Activated CD8-positive, alpha-beta memory T cell treated with anti-CD3 and anti-CD28 coated beads, Interleukin-2, amount 50 U/mL, for 4 hours (primary cell): ENCODE measurements at places on chromosomes 1 and 21.

GRCh38 chr1:208581209-208581608 is 337.0 kb upstream of the PLXNA2 start:
- DNase-seq: no peak

- DNase-seq: no peak
These were observed 13.5 kb downstream of the C1orf74 start for GRCh38 chr1:209770636-209771415.

DNA sequence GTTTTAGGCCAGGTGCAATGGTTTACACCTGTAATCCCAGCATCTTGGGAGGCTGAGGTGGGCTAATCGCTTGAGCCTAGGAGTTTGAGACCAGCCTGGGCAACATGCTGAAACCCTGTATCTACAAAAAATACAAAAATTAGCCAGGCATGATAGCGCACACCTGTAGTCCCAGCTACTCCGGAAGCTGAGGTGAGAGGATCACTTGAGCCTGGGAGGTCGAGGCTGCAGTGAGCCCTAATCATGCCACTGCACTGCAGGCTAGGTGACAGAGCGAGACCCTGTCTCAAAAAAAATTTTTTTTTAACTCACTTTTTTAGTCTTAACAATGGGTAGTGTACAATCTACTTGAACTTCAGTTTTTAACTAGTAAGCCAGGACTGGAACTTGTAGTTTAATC is 137.5 kb downstream of the HS2ST1 start:
- no peak for DNase-seq

DNA sequence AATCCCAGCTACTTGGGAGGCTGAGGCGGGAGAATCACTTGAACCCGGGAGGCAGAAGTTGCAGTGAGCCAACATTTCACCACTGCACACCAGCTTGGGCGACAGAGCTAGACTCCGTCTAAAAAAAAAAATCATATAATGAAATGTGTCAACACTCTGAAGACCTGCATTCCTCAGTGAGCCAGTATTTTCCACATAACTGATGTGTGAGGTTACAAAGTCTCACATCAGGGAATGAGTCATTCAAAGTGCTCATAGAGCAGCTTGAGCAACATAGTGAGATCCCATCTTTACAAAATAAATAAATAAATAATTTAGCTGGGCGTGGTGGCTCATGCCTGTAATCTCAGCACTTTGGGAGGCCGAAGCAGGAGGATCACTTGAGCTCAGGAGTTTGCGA is 65.5 kb downstream of the CASZ1 start:
- no peak for DNase-seq

DNA sequence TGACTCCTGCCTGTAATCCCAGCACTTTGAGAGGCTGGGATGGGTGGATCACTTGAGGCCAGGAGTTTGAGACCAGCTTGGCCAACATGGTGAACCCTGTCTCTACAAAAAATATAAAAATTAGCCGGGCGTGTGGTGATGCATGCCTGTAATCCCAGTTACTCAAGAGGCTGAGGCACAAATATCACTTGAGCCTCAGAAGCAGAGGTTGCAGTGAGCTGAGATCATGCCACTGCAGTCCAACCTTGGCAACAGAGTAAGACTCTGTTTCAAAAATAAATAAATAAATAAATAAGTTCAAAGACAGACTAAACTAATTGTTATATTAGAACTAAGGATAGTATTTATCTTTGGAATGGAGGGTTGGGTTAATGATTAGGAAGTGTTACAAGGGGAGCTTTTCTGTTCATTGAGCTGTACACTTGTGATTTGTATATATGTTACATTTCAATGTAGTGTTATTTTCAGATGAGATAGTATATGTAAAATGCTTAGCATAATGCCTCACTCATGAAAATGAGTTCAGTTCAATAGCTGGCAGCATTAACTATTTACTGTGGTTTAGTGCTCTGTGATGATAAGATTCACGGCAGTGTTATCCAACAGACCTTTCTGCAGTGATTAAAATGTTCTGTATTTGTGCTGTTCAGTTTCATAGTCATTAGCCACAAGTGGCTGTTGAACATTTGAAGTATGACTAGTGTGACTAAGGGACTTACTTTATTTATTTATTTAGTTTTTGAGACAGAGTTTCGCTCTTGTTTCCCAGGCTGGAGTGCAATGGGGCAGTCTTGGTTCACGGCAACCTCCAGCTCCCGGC is 47.7 kb downstream of the OSBPL9 start:
- no peak for DNase-seq

GRCh38 chr21:45443595-45444181 is 38.7 kb downstream of the COL18A1 start:
- DNase-seq: no peak

DNA sequence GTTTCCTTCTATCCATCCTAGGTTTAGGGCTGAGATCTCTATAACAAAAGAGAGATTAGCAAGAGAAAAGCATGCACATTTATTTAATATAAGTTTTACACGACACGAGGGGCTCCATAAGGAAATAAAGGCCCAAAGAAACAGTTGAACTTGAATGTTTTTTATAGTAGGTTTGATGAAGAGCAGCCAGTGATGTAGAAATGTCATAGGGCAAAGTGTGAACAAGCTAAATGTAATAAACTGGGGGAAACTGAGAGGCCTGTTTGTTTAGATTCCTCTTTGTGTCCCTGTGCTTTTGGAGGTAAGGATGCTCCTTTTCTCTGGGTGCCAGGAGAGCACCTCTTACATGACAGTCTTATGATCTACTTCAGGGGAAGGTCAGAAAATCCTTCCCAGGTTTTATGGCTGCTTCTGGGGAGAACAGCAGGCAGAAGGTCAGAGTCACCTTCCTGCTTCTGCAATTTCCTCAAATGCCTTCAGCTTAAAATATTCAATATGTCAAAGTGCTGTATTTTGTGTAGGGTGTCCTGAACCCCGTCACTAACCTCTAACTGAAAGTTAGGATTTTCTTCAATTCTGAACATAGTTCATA is 9.5 kb upstream of the HORMAD1 start:
- DNase-seq: no peak

- DNase-seq: no peak
These were observed 18.5 kb upstream of the MAGOH start for GRCh38 chr1:53256511-53257453.

DNA sequence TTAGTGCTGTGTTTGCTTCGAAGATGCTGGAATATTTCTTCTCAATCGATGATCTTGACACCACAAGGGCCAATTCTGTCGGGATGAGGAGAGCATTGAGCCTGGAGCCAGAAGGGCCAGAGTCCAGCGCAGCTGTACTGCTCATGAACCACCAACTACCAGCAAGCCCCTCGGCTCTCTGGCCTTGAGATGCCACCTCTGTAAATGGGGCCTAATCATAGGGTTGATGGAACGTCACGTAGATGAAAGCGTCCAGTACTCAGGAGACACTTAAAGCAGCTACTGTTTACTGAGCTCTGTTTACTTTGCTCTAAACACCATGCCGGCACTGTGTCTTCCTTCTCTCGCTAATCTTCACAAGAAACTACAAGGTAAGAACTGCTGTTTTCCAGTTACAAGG is 26.3 kb downstream of the CCDC185 start:
- no peak for DNase-seq

DNA sequence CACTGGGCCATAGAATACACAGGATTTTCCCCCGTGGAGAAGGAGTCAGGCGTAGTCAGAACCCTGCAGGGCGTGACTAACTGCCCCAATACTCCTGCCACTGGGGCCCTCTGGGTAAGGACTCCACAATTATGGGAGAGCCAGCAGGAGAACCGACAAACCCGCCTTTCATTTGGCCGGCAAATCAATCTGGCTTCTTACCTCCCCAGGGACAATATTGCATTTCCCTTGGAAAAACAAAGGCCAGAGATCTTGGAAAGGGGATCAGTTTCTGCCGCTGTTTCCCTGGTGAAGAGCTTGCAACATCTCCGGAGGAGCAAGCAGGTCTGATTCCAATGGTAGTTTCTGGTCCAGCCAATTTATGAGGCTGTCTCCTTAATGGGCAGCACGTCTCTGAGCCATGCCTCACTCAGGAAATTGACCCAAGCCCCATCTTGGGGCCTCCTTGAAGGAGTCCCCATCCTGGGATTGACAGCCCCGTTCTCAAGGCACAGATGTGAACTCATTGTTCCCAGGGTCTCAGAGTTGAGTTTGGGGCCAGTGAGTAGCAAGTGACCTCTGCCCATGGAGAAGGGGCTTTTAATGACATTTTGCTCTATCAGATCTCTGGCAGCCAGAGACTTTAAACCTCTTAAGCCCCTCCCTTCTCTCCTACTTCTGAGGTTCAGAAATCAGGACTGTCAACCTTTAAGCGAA is 4.3 kb downstream of the TRABD2B start:
- no peak for DNase-seq

DNA sequence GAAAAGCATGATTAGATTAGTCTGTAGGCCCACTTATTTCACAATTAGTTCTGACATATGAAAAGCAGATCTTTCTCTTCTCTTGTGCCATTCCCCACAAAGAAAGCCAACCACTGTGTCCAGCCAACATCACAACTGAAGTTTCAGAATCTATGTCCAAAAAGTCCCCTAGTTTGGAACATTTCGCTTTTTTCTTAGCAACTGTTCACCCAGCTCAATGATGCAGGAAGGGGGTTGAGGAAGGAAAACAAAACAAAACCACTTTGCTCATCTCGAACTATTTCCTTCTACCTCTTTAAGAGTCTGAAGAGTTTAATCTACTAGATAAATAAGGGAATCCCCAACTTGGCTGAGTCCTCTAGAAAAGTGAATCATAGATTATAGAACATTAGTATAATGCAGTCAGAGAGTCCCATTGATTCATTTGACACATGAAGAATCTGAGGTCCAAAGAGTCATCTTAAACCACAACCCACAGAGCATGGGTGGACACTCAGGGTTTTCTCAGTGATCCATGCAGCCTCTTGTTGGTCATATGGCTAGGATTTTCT is 159.3 kb upstream of the SGIP1 start:
- peak; percentile 19 for DNase-seq

GRCh38 chr1:4046836-4047461 is 146.9 kb upstream of the C1orf174 start:
- no peak for DNase-seq

GRCh38 chr1:89065079-89065868 is at the start of gene GBP1:
TSS of gene GBP1 (minus strand) at chr1:89065208. CDS start at chr1:89063234, 1,974 bp downstream.
- no peak for DNase-seq

GRCh38 chr1:2228694-2229036 is 546 bp downstream of the SKI start:
- DNase-seq: peak; percentile 42

DNA sequence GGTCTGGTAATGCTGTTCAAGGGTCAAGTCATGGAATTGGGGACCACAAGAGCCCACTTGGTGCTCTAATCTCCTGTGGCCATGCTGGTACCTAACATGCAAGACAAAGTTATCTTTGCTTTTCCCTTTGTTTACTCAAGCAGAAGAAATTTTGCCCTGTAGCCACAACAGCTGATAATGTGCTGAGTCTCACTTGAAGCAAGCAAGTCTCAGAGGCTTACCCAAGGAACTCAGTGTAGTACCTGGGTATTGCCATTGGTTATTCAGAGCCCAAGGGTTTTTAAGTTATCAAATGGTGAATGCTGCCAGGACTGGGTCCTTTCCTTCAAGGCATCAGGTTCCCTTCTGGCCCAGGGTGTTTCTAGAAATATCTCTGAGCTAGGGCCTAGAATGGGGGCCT is 198.9 kb upstream of the RNPC3 start:
- DNase-seq: no peak

- DNase-seq: no peak
These were observed 1008.3 kb upstream of the B3GALT2 start for GRCh38 chr1:194194724-194195123.

GRCh38 chr21:27803571-27803970 is 836.7 kb upstream of the ADAMTS5 start:
- DNase-seq: no peak

GRCh38 chr1:43636006-43636641 is 13.8 kb upstream of the KDM4A start:
- no peak for DNase-seq

DNA sequence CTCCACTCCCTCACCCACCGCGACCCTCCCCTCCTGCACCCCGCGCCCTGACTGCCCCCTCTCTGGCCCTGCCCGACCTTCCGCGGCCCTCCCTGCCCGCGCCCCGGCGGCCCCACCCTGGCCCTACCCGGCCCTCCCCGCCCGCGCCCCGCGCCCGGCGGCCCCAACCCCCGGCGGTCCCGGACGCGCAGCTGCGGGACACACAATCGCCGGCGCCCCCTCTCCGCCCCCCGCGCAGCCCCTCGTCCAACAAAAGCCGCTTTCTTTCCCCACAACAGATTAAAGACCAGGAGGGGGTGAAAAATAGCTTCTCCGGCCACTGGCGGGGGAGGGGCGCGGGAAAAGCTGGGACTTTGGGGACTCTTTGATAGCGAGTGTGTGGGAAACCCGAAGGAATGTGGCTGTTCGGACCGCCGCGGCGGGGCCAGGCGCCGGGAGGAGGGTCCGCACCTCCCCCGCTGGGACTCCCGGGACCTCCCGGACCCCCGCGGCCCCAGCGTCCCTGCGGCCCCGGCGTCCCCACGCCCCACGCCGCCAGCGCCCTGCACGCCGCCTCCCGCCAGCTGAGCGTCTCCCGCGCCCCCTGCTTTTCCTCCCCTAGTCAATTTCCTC is 8.8 kb upstream of the ID3 start:
- DNase-seq: no peak

- DNase-seq: no peak
These were observed 31.3 kb upstream of the SMYD2 start for GRCh38 chr1:214249651-214250050.

DNA sequence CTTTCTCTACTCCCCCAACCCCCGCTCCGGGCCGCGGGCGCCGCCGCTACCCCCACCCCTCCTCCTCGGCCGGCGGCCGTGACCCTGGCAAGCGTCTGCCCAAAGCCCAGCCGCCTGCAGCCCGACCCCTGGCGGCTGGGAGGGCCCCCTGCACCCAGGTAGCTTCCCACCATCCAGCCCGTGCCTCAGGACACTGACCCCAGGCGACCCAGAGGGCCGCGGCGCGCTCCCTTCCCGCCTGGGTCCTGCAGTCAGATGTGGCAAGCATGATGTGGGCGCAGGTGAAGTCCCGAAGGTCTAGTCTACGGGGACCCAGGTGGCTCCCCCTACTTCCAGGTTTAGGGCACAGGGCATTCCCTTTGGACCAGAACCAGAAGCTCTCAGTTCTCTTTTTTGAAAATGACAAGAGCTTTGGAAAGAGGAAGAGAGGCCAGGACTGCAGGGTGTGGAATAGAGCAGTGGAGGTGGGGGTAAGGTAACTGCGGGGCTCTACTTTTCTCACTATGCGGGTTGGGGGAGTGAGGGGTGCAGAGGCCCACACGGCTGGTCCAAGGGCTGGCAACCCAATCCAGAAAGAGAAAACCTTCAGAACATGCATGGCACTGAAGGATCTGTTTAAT is at the start of gene DENND4B:
DENND4B (minus strand) TSS at position 97 of the 620 bp plus-strand sequence. CDS start 2,344 bp downstream, outside the sequence.
- peak; percentile 77 for DNase-seq

DNA sequence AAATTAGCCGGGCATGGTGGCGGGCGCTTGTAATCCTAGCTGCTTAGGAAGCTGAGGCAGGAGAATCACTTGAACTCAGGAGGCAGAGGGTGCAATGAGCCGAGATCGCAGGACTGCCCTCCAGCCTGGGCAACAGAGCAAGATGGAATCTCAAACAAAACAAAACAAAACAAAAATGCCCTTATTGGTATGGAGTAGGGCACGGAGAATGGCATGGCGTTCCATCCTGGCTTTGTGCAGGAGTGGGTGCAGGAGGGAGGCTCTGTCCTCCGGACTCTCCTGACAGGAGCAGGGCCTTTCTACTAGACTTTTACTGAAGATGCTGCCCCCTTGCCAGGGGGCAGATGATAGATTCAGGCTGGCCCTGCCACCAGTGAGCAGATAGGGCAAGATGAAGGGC is 1.0 kb downstream of the TMEM61 start:
- no peak for DNase-seq

- DNase-seq: no peak
These were observed 148.5 kb downstream of the GDAP2 start for GRCh38 chr1:117780687-117781475.

- DNase-seq: no peak
These were observed 13.2 kb downstream of the MYBPH start for GRCh38 chr1:203162403-203162802.

- no peak for DNase-seq
These were observed 664.0 kb downstream of the SMYD3 start for GRCh38 chr1:245843101-245843500.
